ENCODE measurements at places on chromosomes 6 and 20. TPM values are rescaled to one million over a fixed set of nuclear protein-coding genes. Genes with fewer than 3 reads are reported as not detected.

The MARCKS gene
- total RNA-seq = 182 TPM

The PRR18 gene
- 0.21 TPM for total RNA-seq

The SLC32A1 gene
- total RNA-seq = not detected

The ARFGEF3 gene
- total RNA-seq = 5.9 TPM

The GZF1 gene
- total RNA-seq = 21.0 TPM

The CPNE5 gene
- 2.0 TPM for total RNA-seq

The ULBP1 gene
- 0.21 TPM for total RNA-seq

The GPR6 gene
- not detected for total RNA-seq

The MAFB gene
- 84.1 TPM for total RNA-seq

The UNC5CL gene
- 1.5 TPM for total RNA-seq

The ACSS1 gene
- total RNA-seq = 38.5 TPM
